ENCODE measurements at places on chromosomes 6 and 20.

DNA sequence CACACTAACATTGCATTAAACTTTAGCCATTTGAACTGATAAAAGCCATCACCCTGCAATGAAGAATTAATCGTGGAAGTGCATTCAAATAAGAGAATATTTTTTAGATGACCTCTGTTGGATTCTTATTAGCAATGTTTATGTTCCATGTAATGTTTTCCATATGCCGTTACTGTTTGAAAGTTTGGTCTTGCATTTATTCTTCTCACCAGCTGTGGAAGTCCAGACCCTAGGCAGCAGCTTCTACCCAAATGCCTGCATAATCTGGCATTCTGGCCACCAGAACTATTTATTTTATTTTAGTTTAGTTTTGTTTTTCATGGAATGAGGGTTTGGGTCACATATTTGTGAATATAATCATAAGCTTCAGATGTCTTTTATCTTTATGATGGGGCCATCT is 140.4 kb downstream of the SAMD5 start:
- no peak for DNase-seq

- DNase-seq, result no peak
These were observed 153.3 kb upstream of the SNX9 start for GRCh38 chr6:157669747-157670216.

DNA sequence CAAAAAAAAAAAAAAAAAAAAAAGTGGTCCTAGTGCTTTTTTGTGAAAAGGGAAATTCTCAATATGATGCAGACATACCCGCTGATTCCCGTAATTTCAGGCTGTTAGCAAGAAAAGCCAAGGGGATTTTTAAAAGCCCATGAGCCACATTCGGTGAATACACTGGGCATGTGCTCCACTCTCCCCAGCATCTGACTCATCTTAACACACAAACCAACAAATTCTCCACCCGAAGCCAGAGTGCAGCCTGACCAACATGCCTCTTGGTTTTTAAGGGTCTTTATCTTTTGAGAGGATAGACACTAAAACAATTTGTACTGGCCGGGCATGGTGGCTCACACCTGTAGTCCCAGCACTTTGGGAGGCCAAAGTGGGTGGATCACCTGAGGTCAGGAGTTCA is 45.5 kb upstream of the CD83 start:
- no peak for DNase-seq

GRCh38 chr6:96844530-96844929 is 7.3 kb upstream of the GPR63 start:
- DNase-seq, result no peak

GRCh38 chr6:165308926-165309731 is at the start of gene C6orf118:
TSS of gene C6orf118 (minus strand) at chr6:165309605. CDS start at chr6:165309586, 19 bp downstream.
- DNase-seq, result no peak

- DNase-seq, result no peak
These were observed 118.0 kb downstream of the OPRM1 start for GRCh38 chr6:154157082-154157481.

GRCh38 chr20:21234324-21234723 is 68.8 kb upstream of the XRN2 start:
- DNase-seq, result no peak
